ENCODE measurements at places on chromosomes 13 and 19. TPM values are rescaled to one million over a fixed set of nuclear protein-coding genes. Genes with fewer than 3 reads are reported as not detected.

DNA sequence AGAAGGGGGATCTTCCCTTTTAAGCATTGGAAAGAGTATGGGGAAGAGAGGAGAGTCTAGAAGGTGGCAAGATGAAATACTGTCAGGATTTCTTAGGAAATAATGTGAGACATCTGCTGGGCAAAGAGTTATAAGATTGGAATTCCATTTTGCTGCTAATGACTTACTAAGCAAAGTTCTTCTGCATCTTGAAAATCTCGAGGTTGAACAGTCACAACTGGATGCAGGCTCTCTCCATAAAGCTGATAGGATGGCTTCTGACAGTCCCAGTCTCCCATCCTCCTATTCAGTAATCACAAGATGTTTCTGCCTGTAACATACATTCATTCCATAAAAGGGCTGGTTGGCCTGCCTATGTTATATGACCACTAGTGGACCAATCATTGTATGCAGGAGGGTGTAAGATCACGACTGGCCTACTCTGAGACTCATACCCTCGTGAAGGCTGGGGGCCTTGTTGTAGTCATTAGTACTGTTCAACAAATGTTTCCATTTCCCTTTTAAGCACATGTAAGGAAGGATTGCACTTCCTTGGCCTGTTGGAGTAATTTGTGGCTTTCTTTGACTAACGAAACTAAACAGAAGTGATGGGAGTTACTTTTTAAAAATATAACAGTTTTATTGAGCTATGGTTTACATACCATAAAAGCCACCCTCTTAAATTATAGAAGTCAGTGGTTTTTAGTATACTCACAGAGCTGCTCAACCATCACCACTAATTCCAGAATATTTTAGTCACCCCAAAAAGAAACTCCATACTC, 45.0 kb upstream of the TDRD3 start:
- H3K36me3 ChIP-seq: no peaks in the 10 kb centered on the region
- H3K27me3 ChIP-seq: peaks cover 7% of the 10 kb centered on the region
- no peak overlapping the region for H3K4me3 ChIP-seq
- H3K27ac ChIP-seq: no peak overlapping the region
- DNase-seq: no peak

- peaks cover 41% of the 10 kb centered on the region for H3K36me3 ChIP-seq
- no peaks in the 10 kb centered on the region for H3K27me3 ChIP-seq
- no peak overlapping the region for H3K27ac ChIP-seq
- peaks cover 2% of the 10 kb centered on the region for H3K4me1 ChIP-seq
- DNase-seq: no peak
Observed at GRCh38 chr19:19274716-19275565, 1.8 kb upstream of the TM6SF2 start.

DNA sequence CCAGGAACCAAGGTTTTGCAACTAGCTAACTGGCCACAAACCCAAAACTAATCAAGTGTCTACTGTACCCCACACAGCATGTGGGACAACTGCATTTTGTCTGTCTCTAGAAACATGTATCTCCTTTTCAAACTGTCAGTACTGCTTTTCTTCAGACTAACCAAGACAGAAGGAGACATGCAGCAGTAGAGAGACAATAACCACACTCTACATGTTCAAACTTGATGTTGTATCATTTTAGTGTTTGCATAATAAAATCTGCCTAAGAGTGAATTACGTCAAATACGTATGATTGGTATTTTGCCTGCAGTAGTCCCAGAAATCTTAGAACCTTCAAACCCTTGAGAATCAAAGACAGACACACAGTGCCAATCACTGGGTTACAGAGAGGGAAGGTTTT, 22.0 kb upstream of the FREM2 start:
- no peaks in the 10 kb centered on the region for H3K36me3 ChIP-seq
- no peak overlapping the region for H3K27ac ChIP-seq
- no peak for DNase-seq
- no peaks in the 10 kb centered on the region for H3K4me1 ChIP-seq
- H3K27me3 ChIP-seq: no peaks in the 10 kb centered on the region
- H3K4me3 ChIP-seq: no peak overlapping the region

GRCh38 chr19:18340190-18340989, at the start of gene PGPEP1:
Gene PGPEP1 (plus strand): TSS chr19:18340598. CDS start chr19:18340682, 84 bp downstream.
- peak within 1 kb of the TSS; percentile 11 for H3K27ac ChIP-seq
- H3K4me1 ChIP-seq: peaks cover 12% of the 10 kb centered on the region
- peaks cover 2% of the 10 kb centered on the region for H3K36me3 ChIP-seq

GRCh38 chr19:15318241-15318691, 14.1 kb downstream of the BRD4 start:
- DNase-seq: peak; percentile 42
- 0 out of 2 replicates have a peak overlapping the region, but pooled peaks have one; percentile 2 for H3K27ac ChIP-seq
- H3K27me3 ChIP-seq: no peaks in the 10 kb centered on the region

DNA sequence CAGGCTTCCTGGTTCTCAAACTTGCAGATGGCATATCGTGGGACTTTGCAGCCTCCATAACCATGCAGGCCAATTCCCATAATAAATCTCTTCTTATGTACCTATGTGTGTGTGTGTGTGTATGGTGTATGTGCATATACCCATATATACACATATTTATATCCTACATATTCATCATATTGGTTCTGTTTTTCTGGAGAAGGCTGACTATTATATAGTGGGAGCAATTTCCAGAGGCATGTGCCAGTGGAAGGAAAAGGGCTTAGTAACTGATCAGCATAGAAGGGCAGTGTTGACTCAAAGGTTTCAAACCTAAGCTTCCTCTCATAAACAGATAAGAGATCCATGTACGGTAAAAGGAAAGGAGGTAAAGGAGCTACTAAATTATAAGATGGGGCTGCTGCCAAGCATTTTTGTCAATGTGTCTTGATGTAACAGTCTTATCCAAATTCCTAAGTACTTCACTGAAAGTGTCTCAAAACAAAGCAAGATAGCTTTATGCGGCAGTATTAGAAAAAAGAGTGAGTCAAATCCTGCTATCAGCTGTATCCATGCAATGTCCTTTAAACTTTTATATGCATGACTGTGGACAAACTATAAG, 432.1 kb downstream of the TBC1D4 start:
- H3K27me3 ChIP-seq: no peaks in the 10 kb centered on the region
- H3K36me3 ChIP-seq: no peaks in the 10 kb centered on the region
- H3K4me3 ChIP-seq: no peak overlapping the region
- no peak for DNase-seq
- H3K4me1 ChIP-seq: no peaks in the 10 kb centered on the region
- H3K27ac ChIP-seq: no peak overlapping the region

DNA sequence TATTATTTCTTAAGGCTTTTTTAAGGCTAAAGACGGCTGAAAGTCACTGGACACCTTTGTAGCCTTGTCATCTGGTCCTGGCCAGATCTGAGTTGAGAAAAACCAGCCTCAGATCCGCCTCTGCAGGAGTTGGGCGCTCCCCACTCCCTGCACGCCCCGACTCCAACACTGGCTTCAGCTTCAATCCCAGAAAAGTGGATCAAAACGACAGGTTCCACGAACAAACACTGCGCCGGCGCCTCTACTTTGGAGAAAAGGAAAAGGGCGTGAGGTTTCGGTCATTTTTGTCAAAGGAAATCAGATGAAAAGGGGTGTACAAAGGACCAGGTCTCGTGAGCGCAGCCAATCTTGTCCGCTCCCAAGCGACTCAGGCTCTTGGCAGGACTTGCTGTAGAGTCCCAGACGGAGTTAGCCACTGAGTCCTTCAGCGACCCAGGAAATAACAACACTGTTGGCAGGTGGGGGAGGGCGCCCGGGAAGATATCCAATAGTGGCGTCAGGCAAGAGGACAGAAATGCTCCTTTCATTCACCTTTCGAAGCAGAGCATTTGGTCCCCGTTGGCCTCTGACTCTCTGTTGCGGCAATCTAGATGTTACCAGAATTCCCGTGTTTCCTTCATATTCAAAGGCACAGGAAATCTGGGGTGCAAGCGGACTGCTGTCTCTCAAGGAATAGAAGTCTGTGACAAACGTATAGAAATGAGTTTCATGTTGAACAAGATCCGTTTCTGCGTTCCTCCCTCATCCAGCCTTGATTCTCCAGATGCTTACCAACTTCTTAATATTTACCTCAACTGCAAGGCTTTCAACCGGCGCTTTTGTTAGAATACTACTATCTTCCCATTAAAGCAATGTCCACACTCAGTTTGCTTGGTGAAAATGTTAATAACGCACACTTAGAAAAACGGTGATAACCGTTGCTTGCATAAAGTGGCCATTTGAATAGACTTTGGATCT, 1.8 kb upstream of the CCNA1 start:
- DNase-seq: no peak
- H3K27ac ChIP-seq: no peak overlapping the region
- no peak overlapping the region for H3K4me3 ChIP-seq
- no peaks in the 10 kb centered on the region for H3K36me3 ChIP-seq

DNA sequence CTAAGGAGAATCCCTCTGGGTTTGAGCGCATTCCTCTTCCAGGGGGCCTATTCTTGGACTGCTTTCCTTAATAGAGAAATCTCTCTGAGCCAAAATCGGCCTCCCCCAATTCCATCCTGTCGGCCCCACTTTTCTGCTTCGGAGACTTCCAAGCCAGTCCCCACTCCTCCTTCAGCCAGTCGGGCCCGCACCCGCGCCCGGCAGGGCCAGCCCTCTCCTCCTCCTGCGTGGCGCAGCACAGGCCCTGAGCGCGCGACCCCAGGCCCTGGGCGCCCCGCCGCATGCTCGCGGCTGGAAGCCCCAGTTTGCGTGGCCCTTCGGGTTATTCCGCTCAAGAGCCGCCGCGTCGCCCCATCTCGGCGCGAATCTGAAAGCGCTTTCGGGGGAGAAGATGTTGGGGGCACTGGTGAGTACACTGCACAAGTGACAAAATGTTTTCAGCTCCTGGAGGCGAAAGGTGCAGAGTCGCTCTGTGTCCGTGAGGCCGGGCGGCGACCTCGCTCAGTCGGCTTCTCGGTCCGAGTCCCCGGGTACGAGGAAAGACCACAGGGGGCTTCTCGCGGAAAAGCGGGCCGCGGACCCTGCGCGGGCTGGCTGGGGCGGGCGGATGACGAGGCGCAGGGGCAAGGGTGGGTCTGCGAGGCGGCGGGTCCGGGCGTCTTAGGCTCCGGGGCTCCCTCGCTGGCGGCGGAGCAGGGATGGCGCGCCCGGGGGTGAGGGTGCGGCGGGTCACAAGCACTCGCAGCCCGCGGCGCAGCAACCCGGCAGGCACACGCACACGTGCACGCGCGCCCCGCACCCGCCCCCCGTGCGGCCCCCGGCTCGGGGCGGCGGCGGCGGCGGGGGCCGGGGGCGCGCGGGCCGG, at the start of gene IL17D:
Gene IL17D, plus strand, starts transcription at position 785 of the 865 bp plus-strand sequence. CDS start 303 bp downstream, outside the sequence.
- H3K4me3 ChIP-seq: peak within 1 kb of the TSS; percentile 77
- no peak for DNase-seq
- H3K36me3 ChIP-seq: no peaks in the 10 kb centered on the region
- peak within 1 kb of the TSS; percentile 42 for H3K27ac ChIP-seq

The NLRP5 gene
- not detected for polyA plus RNA-seq

GRCh38 chr13:69935043-69935442, 172.6 kb upstream of the ATXN8OS start:
- no peak for DNase-seq
- H3K27me3 ChIP-seq: no peaks in the 10 kb centered on the region
- no peak overlapping the region for H3K4me3 ChIP-seq
- H3K4me1 ChIP-seq: no peaks in the 10 kb centered on the region

The C19orf33 gene
- 0.96 TPM for polyA plus RNA-seq

DNA sequence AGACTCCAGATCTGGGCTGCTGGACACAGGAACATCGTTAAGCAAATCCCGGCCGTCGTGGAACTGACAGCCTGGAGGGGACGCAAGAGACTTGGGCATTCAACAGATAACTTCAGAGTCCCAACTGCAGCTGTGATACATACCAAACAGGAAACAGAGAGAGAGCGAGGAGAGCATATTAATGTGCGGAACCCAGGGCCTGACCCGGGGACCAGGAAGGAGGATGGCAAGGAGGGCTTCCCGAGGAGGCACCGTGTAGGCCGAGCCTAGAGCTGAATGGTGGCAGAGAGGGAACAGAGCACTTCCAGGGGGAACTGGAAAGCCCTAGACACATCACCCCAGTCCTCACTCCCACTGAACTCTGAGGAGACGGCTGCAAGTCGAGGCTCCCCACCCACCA, 68.1 kb downstream of the SIPA1L3 start:
- peaks cover 13% of the 10 kb centered on the region for H3K4me1 ChIP-seq
- H3K36me3 ChIP-seq: peaks cover 3% of the 10 kb centered on the region
- no peaks in the 10 kb centered on the region for H3K27me3 ChIP-seq
- no peak overlapping the region for H3K4me3 ChIP-seq
- no peak overlapping the region for H3K27ac ChIP-seq
- DNase-seq: no peak

The KLF12 gene
- 8.8 TPM for polyA plus RNA-seq

DNA sequence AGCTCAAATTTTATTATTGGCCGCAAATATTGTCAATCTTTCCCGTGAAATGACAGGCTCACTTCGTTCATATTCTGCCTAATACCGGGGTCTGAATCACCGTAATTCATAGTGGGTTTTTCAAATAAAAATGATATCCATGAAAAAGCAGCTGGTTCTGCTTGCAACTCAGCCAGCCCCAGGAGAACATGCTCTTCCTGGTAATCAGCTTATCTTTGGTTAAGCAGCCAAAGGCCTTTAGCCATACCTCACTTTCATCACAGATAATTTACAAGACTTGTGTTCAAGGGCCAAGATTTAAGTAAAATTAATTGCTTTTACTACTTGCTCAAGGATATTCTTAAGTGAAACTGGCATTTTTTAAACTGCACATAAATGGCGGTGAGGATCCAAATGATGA, 22.5 kb downstream of the RNASEH2B start:
- no peaks in the 10 kb centered on the region for H3K27me3 ChIP-seq
- H3K4me1 ChIP-seq: no peaks in the 10 kb centered on the region
- H3K36me3 ChIP-seq: peaks cover 9% of the 10 kb centered on the region
- no peak overlapping the region for H3K27ac ChIP-seq
- no peak for DNase-seq
- no peak overlapping the region for H3K4me3 ChIP-seq

The S1PR4 gene
- not detected for polyA plus RNA-seq

- H3K27ac ChIP-seq: no peak overlapping the region
- H3K36me3 ChIP-seq: no peaks in the 10 kb centered on the region
- DNase-seq: no peak
- H3K27me3 ChIP-seq: no peaks in the 10 kb centered on the region
Observed at GRCh38 chr19:6667114-6667627, 2.8 kb downstream of the TNFSF14 start.

DNA sequence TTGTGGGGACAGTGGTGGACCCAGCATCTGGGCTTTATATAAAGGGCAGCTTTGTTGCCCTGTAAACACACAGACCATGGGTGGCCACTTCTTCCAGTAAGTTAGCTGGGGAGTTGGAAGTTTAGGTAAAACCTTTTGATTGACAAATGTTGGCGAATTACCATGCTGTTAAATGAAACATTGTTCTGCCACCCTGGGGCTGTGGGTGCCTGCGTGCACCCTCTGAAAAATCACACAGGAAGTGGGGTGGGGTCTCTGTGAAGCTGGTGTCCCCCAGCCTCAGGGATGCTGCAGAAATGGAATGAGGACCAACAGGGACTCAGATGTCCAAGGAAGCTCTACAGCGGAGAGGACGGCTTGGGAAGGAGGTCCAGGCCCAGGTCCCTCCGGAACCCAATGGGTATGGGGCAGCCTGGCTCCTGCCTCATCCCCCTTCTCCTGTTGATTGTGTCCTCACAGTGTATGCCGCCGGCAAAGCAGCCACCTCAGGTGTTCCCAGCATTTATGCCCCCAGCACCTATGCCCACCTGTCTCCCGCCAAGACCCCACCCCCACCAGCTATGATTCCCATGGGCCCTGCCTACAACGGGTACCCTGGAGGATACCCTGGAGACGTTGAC, 2.8 kb upstream of the USF2 start:
- H3K27me3 ChIP-seq: no peaks in the 10 kb centered on the region
- no peak overlapping the region for H3K27ac ChIP-seq
- DNase-seq: no peak
- no peak overlapping the region for H3K4me3 ChIP-seq
- peaks cover 7% of the 10 kb centered on the region for H3K4me1 ChIP-seq

The ZNF296 gene
- 0.11 TPM for polyA plus RNA-seq

GRCh38 chr13:26386026-26386425, 132.1 kb downstream of the CDK8 start:
- no peak overlapping the region for H3K27ac ChIP-seq
- 0 out of 2 replicates have a peak, but pooled peaks cover 2% of the 10 kb centered on the region for H3K4me1 ChIP-seq
- H3K36me3 ChIP-seq: peaks cover 9% of the 10 kb centered on the region
- H3K27me3 ChIP-seq: no peaks in the 10 kb centered on the region
- no peak overlapping the region for H3K4me3 ChIP-seq
- DNase-seq: no peak

Data from IMR-90 (cell line).